ENCODE measurements at places on chromosomes 4 and X.

DNA sequence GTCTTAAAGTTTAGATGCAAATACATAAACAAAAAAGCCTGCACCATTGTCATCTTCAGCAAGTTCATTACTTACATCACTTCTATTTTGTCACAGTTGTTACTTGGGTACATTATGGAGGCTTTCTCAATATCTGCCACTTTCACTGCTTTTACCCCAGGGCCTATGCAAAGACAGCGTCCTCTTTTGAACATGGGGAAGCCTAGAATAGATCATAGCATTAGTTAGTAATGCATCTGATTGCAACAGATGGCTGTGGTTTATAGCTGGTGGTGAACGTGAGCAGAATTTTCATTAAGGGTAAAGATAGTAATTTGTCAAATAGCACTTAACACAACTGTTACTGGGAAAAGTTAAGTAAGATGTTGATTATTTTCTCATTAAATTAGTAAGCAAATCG lies 729 bp downstream of the CXCL11 start:
- DNase-seq, result no peak

DNA sequence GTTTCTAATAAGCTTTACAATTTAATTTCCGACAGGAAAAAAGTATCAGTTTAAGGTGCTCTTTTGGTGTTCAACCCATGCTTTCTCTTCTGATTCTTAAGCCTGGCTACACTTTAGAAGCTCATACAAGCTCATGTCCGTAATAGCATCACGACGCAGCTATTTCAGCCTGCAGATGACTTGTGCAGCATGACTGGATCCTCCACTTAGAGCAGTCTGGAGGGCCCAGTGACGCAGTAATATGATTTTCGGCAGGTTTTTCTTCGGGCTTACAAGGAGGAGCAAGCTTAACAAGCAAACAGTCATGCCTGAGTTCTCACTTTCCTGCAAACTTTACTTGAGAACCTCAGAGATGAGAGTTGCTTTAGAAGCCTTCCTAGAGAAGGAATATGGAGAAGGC lies 85.3 kb upstream of the MAML3 start:
- DNase-seq, result no peak

GRCh38 chrX:11480626-11481025 lies 185.1 kb downstream of the ARHGAP6 start:
- DNase-seq, result peak; percentile 82

DNA sequence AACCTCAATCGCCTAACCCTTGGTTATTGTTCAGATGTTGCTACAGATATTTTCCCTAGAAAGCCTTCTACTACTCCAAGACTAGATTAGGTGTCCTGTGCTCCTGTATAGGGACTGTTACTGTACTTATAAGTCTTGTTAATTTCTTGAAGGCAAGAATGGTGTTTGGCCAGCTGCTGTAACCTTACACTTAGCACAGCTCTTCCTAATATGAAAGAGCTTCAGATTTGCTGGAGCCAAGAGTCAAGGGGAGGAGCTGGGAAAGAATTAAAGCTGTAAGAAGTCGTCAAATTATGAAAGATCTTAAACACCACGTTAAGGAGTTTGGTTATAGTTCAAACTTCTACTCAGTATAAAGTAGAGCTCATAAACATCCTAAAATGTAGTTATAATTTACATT lies 245.9 kb upstream of the TLL1 start:
- no peak for DNase-seq

- no peak for DNase-seq
These were observed 1070.8 kb downstream of the FAM133A start for GRCh38 chrX:94744786-94745185.

GRCh38 chrX:23952984-23953907 lies 45.4 kb downstream of the CXorf58 start:
- DNase-seq, result peak; percentile 2

GRCh38 chr4:7224001-7224400 lies 31.7 kb downstream of the SORCS2 start:
- no peak for DNase-seq

All from dermis microvascular lymphatic vessel endothelial cell (primary cell).